ENCODE measurements at places on chromosomes 2 and 18. TPM values are rescaled to one million over a fixed set of nuclear protein-coding genes. Genes with fewer than 3 reads are reported as not detected.

DNA sequence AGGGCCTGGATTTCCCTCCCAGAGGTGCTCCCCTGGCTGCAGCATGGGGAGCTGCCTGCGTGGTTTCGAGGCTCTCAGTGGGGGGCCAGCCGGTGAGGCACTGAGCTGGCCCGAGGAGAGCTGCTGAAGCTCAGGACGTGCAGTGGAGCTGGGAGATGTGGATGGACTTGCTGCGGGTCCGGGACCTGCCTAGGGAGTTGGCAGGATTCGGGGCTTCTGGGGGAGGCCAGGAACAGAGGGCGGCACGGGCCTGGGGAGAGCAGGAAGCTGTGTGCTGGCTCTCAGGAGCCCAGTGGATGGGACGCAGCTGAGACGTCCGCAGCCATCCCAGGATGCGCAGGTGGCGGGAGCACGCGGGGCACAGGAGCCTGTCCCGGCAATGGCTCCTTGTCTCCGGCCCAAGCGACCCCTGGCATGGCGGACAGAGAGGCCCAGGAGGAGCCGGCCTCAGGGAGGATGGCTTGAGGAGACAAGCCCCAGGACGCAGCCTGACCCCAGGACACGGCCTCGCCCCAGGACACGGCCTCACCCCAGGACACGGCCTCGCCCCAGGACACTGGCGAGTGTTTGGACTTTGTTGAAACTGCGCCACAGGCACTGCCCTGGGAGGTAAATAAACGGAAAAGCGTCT lies 116.1 kb downstream of the NFATC1 start:
- no peak for DNase-seq

DNA sequence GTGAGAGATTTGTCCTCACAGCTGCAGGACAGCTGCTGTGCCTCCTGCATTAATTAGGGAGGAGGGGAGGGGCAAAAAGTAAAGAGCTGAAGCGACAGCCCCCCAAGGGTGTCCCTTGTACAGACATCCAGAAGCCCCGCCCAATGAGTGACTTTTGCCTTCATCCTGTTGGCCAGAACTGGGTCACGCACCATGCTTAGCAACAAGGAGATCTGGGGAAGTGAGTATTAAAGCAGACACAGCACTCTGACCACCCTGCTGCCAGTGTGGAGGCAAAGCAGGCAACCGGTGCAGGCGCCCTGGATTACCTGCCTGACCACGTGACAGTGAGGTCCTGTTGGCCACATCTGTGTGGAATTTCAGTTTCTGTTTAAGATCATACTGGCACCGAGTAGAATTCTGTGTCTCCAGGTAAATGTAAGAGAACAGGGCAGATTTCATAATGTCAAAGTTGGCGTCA lies 21.5 kb upstream of the BIN1 start:
- DNase-seq = peak; percentile 81

DNA sequence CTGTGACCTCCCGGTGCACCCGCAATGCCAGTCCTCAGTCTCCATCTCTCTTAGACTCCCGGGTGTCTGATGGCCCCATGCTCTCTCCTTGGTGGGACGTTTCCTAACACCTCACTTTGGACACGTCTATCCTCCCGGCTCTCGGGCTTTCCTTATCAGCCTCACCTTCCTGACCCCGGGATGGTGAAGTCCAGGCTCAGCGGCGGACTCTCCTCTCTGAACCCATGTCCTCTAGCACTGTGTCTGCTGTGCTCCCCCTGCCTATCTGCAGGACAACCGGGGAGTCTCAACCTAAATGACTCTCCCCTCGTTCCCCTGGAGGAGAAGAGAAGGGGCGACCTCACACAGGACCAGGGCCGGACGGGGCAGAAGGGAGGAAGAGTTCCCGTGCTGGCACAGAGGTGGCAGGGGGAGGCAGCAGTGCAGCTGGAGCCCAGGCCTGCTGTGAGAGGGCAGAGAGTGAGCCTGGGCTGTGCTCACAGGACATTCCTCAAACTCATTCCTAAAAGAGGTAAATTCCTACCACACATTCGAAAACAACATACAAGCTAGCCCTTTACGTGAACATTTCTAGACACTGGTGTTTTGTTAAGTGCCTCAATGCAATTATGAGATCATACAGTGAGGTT lies 41.9 kb downstream of the MBP start:
- no peak for DNase-seq

DNA sequence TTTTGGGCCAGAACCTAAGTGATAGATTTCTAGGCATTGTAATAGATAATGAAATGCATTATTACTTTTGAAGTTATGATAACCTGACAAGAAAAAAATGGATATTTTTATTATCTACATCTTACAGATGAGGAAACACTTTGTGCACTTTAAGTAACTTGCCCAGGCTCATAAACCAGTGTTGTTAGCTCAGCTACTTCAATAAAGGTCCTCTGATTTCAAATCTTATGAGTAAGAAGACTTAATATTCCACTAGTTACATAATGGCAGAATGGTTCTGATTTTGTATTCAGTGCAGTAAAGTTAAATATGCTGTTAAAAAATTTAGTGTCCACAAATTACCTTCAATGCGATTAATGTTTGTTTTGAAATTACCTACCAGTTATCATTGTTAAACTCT lies 199.0 kb downstream of the BABAM2 start:
- no peak for DNase-seq

GRCh38 chr2:241007880-241008710 lies 9.7 kb downstream of the SNED1 start:
- DNase-seq = no peak

- no peak for DNase-seq
Measured at GRCh38 chr2:143371616-143372015, 242.4 kb downstream of the ARHGAP15 start.

DNA sequence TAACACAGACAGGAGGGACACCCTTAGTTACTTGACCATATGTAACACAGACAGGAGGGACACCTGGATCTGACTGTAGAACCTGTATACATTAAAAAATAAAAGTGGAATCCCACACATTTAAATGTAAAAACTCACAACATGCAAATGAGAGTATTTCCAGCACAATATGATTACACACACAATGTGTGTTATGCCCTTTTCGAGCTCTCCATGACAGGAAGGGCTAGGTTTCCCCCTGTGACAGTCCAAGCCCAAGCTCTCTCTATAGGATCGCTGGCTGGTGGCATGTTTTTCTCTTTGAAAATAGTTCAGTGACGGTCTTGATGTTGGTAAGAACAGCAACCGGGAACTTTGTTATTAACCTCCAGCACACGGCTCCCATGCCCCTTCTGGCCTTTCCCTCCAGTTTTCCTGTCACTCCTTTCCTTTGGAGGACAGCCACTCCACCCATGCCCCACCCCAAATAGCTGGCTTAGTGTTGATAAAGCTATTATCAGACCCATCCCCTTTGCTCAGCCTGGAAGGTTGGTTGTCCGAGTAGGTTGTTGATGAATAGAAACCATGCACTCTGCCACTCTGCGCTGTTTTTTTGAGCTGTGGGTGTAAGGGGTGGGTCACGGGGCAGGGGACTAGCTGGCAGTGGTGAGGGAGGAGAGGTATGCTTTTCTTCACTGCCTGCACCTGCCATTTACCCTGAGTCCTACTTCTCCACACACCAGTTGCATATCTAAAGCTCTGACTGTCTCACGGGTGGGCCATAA lies 2.7 kb downstream of the RASGRP3 start:
- no peak for DNase-seq

DNA sequence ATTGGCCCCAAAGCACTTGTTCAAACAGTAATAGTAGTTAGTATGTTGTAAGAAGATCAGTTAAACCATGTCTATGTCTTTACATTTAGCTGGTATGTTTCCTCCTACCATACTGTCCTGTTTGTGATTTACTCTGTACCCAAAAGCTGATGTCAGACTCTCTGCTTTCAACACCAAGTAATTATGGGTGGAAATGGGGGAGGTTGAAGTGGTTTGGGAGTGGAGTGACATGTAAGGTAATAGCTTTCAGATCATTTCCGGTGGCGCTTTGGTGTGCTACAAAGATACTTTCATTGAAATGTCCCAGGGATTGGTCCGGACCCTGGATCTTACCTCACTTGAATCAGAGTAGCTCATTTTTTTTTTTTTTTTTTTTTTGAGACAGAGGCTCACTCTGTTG lies 39.7 kb upstream of the TGIF1 start:
- no peak for DNase-seq

- DNase-seq = no peak
Measured at GRCh38 chr2:239570216-239570925, 169.6 kb upstream of the HDAC4 start.

- no peak for DNase-seq
Measured at GRCh38 chr18:52874774-52875173, 534.8 kb downstream of the DCC start.

DNA sequence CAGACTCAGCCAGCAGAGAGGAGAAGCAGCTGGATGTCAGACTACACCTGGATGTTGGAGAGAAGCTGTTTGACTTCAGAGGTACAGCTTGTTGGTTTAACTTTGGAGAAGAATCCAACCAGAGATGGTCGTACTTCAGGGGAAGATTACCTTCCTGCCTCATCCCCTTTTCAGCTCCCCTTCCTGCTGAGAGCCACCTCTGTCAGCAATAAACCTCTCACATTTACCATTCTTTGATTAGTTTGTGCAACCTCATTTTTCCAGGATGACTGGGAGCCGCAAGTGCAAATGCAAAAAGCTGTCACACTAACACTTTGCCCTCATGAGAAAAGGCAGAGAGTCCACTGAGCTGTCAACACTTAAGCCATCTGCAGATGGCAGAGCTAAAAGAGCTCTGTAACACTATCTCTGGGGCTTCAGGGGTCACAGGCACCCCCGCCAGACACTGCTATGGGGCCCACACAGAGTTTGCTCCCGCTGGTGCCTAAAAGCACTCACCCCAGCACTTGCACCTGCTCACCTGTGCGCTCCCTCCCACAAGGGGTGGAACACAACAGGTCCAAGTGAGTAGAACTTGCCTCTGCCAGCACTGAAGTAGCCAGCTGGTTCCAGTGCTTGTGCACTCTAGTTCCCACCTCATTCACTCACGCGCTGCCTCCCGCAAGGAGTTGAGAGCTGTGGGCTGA lies 391.7 kb downstream of the METTL4 start:
- no peak for DNase-seq

DNA sequence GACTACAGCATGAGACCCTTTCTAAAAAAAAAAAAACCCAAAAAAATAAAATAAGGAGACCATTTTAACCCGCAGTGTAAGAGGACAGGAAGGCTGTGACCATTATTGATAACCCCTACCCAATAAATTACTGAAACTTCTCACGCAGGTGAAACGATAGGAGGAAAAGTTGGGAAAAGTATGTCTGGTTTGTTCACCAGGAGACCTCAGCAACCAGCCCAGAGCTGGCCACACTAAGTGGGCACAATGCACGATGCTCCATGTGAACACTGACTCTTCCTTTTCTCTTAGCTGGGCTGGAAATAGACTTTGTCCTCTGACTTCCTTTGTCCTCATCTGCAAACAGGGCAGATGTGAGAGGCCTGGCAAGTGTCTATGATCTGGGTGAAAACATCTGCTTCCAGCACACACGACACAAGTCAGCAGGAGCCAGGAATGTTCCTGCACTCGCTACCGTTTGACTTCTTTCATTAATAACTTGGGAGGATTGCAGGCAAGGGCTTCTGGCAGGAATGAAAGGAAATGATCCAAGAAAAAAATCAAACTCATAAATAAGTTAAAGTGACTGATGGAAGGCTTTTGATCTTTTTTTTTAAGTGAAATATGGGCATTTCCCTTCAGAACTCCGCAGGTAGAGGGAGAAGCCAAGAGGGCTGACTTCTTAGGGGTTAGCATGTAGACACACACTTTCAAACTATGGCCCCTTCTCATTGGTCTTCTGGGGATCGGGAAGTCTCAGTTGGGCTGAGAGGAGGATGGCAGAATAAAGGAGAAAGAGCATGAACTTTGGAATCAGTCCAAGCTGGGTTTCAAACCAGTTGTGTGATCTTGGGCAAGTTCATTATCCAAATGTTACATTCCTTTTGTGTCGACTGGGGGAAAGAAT lies 137.4 kb upstream of the MYCN start:
- no peak for DNase-seq

GRCh38 chr2:53668624-53669026 lies 99.0 kb upstream of the CHAC2 start:
- no peak for DNase-seq

GRCh38 chr18:23826850-23827620 lies 137.8 kb downstream of the LAMA3 start:
- DNase-seq = no peak

GRCh38 chr2:42102591-42103450 lies 55.0 kb downstream of the PKDCC start:
- peak; percentile 84 for DNase-seq

GRCh38 chr2:239303711-239304532 lies 96.9 kb downstream of the HDAC4 start:
- peak; percentile 92 for DNase-seq

- DNase-seq = no peak
Measured at GRCh38 chr2:53286345-53286744, 481.3 kb upstream of the CHAC2 start.

DNA sequence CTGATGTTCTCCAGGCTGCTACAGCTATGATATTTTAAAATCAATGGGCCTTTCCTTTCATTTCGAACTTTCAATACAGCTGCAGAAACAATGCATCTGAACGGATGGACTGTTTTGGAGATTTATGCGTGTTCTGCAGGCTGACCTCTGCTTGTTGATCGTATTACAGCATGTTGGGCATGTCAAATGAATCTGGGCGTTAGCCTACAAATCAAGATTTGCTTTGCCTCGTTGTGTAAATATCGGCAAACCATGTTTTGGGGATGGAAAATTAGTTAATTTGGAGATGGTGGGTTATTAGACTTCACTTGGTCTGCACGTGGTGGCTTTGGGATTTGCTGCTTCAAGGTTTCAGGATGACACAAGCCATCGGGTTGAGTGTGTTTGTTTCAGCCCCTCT lies 129.3 kb downstream of the AGAP1 start:
- peak; percentile 66 for DNase-seq

- DNase-seq = no peak
Measured at GRCh38 chr18:25279961-25280360, 72.0 kb downstream of the ZNF521 start.

GRCh38 chr2:16228471-16228870 lies 288.1 kb downstream of the MYCN start:
- DNase-seq = no peak

- peak; percentile 58 for DNase-seq
Measured at GRCh38 chr2:44956843-44957242, 15.3 kb downstream of the SIX3 start.

- no peak for DNase-seq
Measured at GRCh38 chr2:10079870-10080535, at the start of gene CYS1. Gene CYS1, minus strand, starts transcription at chr2:10080411. Its CDS starts 188 bp downstream, at chr2:10080223.

CAVIN2 gene
- total RNA-seq = 75.5 TPM

HEATR5B gene
- total RNA-seq = 38.2 TPM

ANKRD53 gene
- 0.31 TPM for total RNA-seq

MDH1B gene
- 0.21 TPM for total RNA-seq

RNF125 gene
- 8.0 TPM for total RNA-seq

NEB gene
- 2,139 TPM for total RNA-seq

UNC80 gene
- 1.3 TPM for total RNA-seq

MEP1B gene
- 0.10 TPM for total RNA-seq

ST6GAL2 gene
- total RNA-seq = 7.1 TPM

BCL2 gene
- 47.3 TPM for total RNA-seq

TFCP2L1 gene
- 5.8 TPM for total RNA-seq

PAX8 gene
- total RNA-seq = not detected

SYT4 gene
- total RNA-seq = 1.2 TPM

FASTKD1 gene
- 38.6 TPM for total RNA-seq

Measured in tongue (tissue), 3 donors.